ENCODE measurements at places on chromosomes 4 and X.

DNA sequence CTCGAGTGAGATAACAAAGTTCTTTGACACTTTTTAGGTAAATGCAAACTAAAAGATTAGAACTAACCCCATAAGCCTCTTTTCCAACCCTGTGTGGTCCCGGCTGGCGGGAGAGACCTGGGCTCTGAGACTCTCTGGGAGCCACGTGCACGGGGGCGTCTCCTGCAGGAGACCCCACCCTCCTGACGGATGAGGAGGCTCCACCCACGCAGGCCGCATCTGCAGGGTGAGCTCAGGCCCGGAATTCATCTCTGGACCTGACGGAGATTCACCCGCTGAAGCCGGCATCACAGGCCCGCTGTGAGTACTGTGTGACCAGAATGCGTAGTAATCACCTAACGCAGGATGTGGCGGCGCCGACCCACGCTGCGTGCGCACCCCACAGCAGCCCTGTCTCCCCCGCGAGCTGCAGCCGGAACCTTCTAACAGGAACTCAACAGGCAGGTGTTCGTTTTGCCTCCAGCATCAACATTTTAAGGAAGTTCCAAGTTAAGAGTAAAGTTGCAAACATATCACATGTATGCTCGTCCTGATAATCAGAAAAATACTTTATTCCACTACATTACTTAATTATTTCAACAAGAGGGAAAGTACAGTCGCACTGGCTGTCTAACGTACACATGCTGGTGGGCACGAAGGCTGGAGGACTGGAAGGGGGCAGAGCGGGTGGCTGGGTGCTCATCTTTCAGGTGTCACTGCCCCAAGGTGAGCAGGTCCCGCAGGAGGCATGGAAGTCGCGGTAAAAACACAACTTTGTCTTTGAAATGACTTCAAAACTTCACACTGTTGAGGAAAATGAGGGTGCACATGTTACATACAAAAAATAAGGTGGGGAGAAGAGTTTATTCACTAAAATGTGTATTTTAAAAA is 44.5 kb downstream of the FGFRL1 start:
- DNase-seq = peak; percentile 88

DNA sequence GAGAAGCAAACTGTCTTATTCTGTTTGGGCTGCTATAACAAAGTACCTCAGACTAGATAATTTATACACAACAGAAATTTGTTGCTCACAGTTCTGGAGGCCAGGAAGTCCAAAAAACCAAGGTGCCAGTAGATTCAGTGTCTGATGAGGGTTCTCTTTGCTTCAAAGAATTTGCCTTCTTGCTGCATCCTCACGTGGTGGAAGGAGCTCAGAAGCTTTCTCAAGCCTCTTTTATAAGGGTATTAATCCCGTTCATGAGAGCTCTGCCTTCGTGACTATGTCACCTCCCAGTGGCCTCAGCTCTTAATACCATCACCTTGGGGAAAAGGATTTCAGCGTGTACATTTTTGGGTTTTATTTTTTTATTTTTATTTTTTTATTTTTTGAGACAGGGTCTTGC is 20.1 kb downstream of the CA5B start:
- no peak for DNase-seq

- DNase-seq = no peak
Measured at GRCh38 chr4:179751669-179752068, 2309.4 kb upstream of the AGA start.

DNA sequence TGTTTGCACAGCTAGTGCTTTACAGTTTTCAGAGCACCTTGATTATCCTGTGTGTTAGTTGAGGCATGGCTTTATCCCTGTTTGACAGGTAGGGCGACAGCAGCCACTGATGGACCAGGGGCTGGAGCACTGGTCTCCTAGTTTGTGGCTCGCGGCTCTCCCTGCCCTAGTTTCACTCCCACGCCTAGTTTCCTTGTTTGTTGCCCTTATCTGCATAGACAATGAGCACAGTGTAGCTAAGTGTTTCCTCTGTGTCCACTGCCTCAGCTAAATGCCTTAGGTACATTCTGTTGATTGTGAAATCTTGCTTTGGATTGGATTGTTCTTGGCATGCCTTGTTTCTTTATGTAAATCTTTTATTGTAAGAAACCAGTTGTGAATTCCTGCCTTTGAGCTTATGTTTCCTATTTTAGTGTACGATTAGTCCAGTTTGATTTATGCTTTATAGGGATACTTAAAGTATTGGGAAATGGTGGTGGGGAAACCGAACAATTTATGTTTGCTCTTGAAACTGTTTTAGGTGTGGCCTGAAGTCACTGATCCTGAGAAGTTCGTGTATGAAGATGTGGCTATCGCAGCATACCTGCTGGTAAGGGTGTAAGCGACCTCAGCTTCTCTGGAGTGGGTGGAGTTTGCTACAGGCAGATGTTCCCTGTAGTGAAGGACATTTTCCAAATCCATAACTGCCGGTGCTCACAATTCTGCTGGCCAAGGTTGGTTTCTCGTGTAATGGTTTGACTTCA is 11.0 kb downstream of the TRMT44 start:
- no peak for DNase-seq

DNA sequence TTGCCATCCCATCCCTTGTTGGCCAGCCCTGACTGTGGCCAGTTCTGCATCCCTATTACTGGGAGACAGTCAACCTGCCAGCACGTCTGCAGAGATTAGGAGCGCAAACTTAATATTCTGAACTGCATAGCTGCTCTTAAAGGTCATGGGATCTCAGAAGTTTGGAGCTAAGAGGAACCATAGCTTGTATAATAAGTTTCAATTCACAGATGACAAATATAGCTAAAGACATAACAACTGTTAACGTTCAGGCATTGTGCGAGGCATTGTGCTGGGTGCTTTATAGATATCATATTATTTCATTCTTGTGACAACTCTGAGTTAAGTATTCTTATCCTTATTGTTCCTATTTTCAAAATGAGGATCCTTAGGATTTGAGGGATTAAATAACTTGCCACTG is 3.7 kb downstream of the SCARB2 start:
- DNase-seq = no peak

DNA sequence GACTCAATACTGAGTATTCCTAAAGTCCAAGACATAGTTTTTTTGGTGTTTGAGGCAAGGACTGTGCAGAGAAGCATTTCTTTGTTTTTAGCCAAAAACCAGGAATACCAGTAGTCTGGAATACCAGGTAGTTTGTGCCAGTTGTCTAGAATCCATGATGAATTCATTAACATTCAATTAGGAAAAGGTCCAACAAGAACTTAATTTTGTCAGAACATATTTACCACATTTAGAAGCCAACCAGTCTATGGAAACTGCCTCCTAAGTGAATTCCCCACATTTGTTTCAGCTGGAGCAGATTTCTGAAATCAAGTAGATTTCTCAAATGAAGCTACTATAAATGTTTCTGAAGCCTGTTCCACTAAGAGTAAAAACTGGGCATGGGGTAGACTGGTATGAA is 1584.8 kb upstream of the ADGRL3 start:
- no peak for DNase-seq

- no peak for DNase-seq
Measured at GRCh38 chr4:156677131-156677531, 294.5 kb downstream of the PDGFC start.

DNA sequence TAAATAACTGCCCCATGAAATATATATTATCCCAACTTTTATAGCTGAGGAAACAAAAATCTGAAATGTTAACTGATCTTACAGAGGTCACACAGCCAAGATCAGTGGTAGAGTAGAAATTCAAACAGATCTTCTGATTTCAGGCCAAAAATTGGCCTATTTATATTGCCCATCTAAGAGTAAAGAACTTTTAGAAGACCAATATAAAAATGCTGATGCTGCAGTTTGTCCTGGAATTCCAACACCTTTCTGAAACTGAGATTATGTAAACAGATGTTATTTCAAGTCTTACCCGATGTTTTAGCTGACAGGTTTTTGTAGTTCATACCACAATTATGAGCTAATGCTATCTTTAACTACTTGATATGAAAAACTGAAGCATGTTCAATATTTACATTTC is 51.1 kb downstream of the SPANXN3 start:
- DNase-seq = no peak

GRCh38 chr4:93199492-93199891 is 629.1 kb upstream of the ATOH1 start:
- no peak for DNase-seq

- no peak for DNase-seq
Measured at GRCh38 chr4:84719115-84719514, 136.2 kb downstream of the CDS1 start.

- DNase-seq = no peak
Measured at GRCh38 chr4:180057891-180058671, 2185.1 kb upstream of the TENM3 start.

GRCh38 chrX:47483306-47484268 is 565 bp upstream of the ZNF41 start:
- DNase-seq = no peak

DNA sequence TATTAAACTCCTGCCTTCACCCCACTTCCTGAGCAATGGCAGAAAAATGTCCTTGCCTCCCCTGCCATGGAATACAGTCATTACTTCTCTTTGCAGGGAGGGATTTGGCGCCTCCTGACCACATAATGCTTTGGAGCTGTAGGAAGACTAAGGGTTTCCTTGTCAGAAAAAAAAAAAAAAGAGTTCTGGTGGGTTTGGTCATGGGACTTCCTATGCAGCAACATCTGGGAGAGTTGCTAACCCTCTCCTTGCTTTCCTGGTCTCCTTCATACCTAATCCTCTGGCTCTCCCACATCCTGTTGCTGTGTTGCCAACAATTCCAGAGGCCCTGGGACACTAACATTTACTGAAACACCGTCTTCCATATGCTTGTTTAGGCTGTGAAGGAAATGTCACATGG is 75.1 kb upstream of the MBNL3 start:
- DNase-seq = no peak
